Adrenal gland (tissue), 19 donors: ENCODE measurements at places on chromosomes 4 and X.

- peaks cover 44% of the 10 kb centered on the region for H3K27me3 ChIP-seq
- peak overlapping the region; percentile 9 for H3K27ac ChIP-seq
- no peak for DNase-seq
- no peak overlapping the region for H3K4me3 ChIP-seq
- no peaks in the 10 kb centered on the region for H3K4me1 ChIP-seq
- no peaks in the 10 kb centered on the region for H3K36me3 ChIP-seq
Measured at GRCh38 chr4:133151691-133152329, 2.7 kb downstream of the PCDH10 start.

GRCh38 chr4:169263791-169264392 lies 6.9 kb downstream of the SH3RF1 start:
- no peaks in the 10 kb centered on the region for H3K27me3 ChIP-seq
- H3K36me3 ChIP-seq: no peaks in the 10 kb centered on the region
- no peak for DNase-seq
- no peaks in the 10 kb centered on the region for H3K4me1 ChIP-seq

- no peak for DNase-seq
- peaks cover 7% of the 10 kb centered on the region for H3K27me3 ChIP-seq
- no peaks in the 10 kb centered on the region for H3K4me1 ChIP-seq
Measured at GRCh38 chrX:133937022-133937421, 48.4 kb downstream of the GPC3 start.

- DNase-seq: no peak
- no peak overlapping the region for H3K27ac ChIP-seq
- no peaks in the 10 kb centered on the region for H3K27me3 ChIP-seq
- no peaks in the 10 kb centered on the region for H3K4me1 ChIP-seq
Measured at GRCh38 chr4:81256059-81256970, 41.3 kb upstream of the PRKG2 start.

- no peaks in the 10 kb centered on the region for H3K4me1 ChIP-seq
- H3K27me3 ChIP-seq: no peaks in the 10 kb centered on the region
- H3K4me3 ChIP-seq: no peak overlapping the region
- no peak for DNase-seq
Measured at GRCh38 chr4:7770224-7771050, 169.2 kb downstream of the AFAP1 start.

DNA sequence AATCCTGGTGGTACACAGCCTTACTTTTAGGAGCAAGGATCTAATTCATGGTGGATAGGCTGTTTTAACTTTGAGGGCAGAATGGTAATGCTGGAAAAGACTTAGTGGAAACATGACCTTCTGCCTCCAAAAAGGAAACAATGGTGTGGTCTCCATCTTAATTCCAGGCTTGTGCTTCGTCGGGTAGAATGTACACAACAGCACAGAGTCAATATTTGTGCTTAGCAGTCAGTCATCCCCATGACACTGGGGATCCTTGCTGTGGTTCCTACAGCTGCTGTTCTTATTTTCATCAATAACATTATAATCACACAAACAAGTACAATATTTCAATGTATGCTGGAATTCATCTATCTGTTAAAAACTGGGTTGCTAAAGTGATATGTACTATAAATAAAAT lies 104.4 kb downstream of the HHIP start:
- H3K36me3 ChIP-seq: no peaks in the 10 kb centered on the region
- no peak overlapping the region for H3K27ac ChIP-seq
- no peaks in the 10 kb centered on the region for H3K4me1 ChIP-seq
- no peak overlapping the region for H3K4me3 ChIP-seq
- no peaks in the 10 kb centered on the region for H3K27me3 ChIP-seq

GRCh38 chr4:156198511-156198910 lies 244.8 kb upstream of the CTSO start:
- no peak overlapping the region for H3K4me3 ChIP-seq
- H3K36me3 ChIP-seq: no peaks in the 10 kb centered on the region
- no peaks in the 10 kb centered on the region for H3K27me3 ChIP-seq
- DNase-seq: no peak
- H3K4me1 ChIP-seq: no peaks in the 10 kb centered on the region

DNA sequence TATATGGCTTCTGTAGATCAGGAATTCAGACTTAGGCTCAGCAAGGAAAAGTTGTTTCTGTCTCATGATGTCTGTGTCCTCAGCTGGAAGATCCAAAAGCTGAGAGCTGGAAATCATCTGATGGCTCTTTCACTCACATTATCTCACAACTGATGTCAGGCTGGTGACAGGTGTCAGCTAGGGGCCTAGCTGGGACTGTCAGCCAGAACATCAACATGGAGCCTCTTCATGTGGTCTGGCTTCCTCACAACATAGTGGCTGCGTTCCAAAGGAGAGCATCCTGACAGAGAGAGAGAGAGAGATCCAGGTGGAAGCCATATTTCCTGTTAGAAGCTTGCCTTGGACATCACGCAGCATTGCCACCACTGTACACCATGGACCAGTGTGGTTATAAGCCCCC lies 10.6 kb upstream of the INTS6L start:
- no peaks in the 10 kb centered on the region for H3K36me3 ChIP-seq
- no peak overlapping the region for H3K27ac ChIP-seq
- H3K4me3 ChIP-seq: no peak overlapping the region
- no peaks in the 10 kb centered on the region for H3K4me1 ChIP-seq

DNA sequence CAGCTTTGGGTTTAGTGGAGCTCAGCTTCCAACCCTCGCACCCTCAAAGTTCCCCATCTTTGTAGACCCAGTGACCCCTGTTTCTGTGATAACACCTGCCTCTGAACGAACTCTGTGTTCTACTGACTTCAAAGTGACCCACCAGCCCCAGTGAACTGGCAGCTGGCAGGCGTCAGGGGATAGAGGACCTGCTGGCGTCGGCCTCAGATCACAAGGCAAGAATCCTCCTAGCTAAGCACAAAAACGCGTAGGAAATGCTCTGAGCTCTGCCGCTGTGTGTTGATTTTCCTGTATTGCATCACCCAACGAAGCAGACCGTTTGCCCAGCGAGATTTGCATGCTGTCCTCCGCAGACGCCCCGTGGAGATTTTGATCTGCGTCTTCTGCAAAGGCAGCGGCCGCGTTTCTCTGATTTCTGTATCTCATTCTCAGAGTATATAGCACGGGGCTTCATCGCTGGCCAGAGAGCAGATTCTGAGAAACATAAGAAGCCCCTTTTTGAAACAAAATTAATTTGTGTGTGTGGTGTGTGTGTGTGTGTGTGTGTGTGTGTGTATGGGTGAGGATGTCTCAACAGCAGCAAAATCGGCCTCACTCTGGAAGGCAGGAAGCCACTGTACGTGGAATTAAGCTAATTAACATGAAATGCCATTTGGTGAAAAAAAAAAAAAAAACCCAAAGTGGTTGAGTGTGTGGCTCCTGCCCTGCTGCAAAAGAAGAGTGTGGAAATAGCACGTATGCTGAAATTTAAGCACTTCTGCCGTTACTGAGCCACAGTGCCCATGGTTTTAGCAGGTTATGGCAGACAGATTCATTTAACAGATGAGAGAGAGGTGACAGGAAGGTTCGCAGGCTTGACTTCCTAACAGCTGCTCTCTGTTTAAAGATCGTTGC lies 29.2 kb upstream of the ASMTL start:
- peak; percentile 58 for DNase-seq
- H3K27ac ChIP-seq: no peak overlapping the region
- H3K4me3 ChIP-seq: no peak overlapping the region
- H3K4me1 ChIP-seq: no peaks in the 10 kb centered on the region
- H3K36me3 ChIP-seq: no peaks in the 10 kb centered on the region

GRCh38 chr4:119005928-119006460 lies 117.3 kb downstream of the SYNPO2 start:
- no peaks in the 10 kb centered on the region for H3K27me3 ChIP-seq
- H3K36me3 ChIP-seq: no peaks in the 10 kb centered on the region
- H3K4me1 ChIP-seq: no peaks in the 10 kb centered on the region
- H3K4me3 ChIP-seq: no peak overlapping the region
- DNase-seq: no peak

DNA sequence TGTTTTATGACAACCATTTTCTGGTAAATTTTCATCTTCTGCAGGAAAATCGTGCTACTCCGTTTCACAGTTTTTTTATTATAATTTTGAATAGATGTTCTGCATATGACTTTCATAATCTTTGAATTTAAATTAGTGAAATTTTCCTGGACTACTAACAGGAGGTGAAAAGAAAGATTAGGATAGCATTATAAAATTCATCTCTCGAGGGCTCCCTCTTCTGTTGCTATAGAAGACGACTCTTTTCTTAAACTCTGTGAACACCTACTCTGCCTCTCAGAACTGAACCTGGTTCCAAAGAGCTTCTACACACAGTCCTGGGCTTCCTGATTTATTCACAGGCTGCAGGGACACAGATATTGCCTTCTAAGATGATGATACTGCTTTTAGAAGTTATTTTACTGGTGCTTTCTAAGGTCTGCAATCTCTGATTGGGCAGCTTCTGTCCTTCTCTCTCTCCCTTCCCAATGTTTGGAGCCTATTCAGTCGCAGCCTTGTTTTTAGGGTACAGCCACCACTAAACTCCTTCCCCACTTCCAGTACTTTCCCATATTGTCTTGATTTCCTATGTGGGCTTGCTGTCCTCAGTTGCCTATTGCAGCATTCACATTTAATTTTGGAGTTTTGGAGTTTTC lies 10.1 kb upstream of the SAP30 start:
- H3K27me3 ChIP-seq: no peaks in the 10 kb centered on the region
- DNase-seq: no peak
- H3K36me3 ChIP-seq: no peaks in the 10 kb centered on the region
- no peak overlapping the region for H3K4me3 ChIP-seq
- no peak overlapping the region for H3K27ac ChIP-seq

- H3K36me3 ChIP-seq: peaks cover 12% of the 10 kb centered on the region
- H3K4me1 ChIP-seq: no peaks in the 10 kb centered on the region
- H3K4me3 ChIP-seq: no peak overlapping the region
- no peaks in the 10 kb centered on the region for H3K27me3 ChIP-seq
Measured at GRCh38 chr4:7815562-7815961, 124.1 kb downstream of the AFAP1 start.

GRCh38 chr4:949656-950055 lies 17.4 kb downstream of the TMEM175 start:
- H3K27ac ChIP-seq: no peak overlapping the region
- H3K4me1 ChIP-seq: no peaks in the 10 kb centered on the region
- no peaks in the 10 kb centered on the region for H3K36me3 ChIP-seq
- peak; percentile 12 for DNase-seq

DNA sequence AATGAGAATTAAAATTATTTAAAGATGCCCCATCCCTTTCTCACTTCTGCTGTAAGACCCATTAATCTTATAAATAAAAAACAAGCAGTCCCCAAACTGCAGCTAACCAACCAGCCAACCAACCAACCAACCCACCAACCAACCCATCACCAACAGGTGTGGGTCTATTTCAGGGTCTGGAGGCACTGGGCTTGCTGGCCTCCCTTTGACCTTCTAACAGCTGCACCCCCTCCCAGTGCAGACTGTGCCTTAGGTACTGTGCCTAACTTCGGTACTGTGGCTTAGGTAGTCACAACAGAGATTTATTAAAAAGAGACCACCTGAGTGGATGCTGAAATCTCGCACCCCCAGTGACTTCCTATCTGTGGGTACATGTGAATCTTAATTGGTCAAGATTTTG lies 128.1 kb downstream of the SORBS2 start:
- H3K27me3 ChIP-seq: no peaks in the 10 kb centered on the region
- H3K27ac ChIP-seq: peak overlapping the region; percentile 36
- H3K36me3 ChIP-seq: no peaks in the 10 kb centered on the region
- no peak for DNase-seq
- H3K4me3 ChIP-seq: no peak overlapping the region
- H3K4me1 ChIP-seq: peaks cover 26% of the 10 kb centered on the region

DNA sequence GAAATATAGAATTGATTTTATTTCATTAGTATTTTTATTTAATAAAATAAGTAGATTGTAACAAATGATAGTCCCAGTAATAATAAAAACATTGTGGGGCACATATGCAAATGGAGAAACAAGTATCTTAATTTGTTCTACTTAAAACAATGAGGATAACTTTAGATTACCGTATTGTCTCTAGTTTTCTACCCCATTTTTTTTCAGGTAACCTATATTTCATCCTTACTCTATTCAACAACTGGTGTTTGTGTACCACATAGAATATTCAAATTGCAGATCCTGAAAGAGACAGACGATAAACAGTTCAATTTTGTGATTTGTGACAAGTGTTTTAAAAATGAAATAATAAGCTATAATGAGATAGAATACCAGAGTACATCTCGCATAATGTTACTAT lies 671.8 kb downstream of the GALNTL6 start:
- H3K27me3 ChIP-seq: no peaks in the 10 kb centered on the region
- H3K36me3 ChIP-seq: no peaks in the 10 kb centered on the region
- DNase-seq: no peak
- no peaks in the 10 kb centered on the region for H3K4me1 ChIP-seq
- H3K27ac ChIP-seq: no peak overlapping the region

- H3K4me1 ChIP-seq: no peaks in the 10 kb centered on the region
- no peak within 1 kb of the TSS for H3K4me3 ChIP-seq
- no peak within 1 kb of the TSS for H3K27ac ChIP-seq
- no peaks in the 10 kb centered on the region for H3K36me3 ChIP-seq
- DNase-seq: no peak
- H3K27me3 ChIP-seq: peaks cover 7% of the 10 kb centered on the region
Measured at GRCh38 chr4:70591955-70592582, at the start of gene AMBN. TSS of gene AMBN (plus strand) at chr4:70592256. CDS start at chr4:70592359, 103 bp downstream.

DNA sequence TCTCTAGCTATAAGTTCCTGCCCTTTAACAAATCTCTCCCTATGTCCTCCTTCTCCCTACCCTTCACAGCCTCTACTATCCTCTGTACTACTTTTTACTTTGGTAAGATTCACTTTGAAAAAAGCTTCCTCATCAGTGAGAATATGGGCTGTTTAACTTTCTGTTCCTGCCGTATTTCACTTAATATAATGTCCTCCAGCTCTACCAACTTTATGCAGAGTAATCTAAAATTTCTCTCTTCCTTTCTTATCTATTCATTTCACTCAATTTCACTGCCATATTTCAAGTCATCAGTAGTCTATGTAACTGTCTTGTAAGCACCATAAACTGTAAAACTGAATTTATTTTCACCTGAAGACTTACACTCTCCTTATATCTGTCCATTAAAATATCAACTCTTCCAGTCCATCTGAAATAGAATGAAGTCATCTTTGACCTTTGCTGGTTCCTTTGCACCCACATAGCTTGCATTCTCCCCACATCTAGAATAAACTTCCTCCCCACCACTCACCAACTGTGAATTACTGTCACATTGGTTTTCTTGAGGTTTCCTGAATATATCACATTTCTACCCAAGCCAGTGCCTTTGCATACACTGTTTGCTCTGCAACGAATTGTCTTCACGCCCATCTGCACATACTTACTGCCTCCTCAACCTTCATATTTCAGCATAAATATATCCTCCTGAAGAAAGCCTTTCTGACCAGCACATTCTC lies 54.6 kb downstream of the ARAP2 start:
- DNase-seq: no peak
- H3K4me3 ChIP-seq: no peak overlapping the region
- H3K36me3 ChIP-seq: no peaks in the 10 kb centered on the region
- no peaks in the 10 kb centered on the region for H3K27me3 ChIP-seq

- no peak overlapping the region for H3K27ac ChIP-seq
- H3K4me1 ChIP-seq: no peaks in the 10 kb centered on the region
- H3K36me3 ChIP-seq: no peaks in the 10 kb centered on the region
- no peak overlapping the region for H3K4me3 ChIP-seq
- DNase-seq: no peak
Measured at GRCh38 chrX:25295466-25295865, 279.7 kb upstream of the ARX start.

GRCh38 chrX:120718969-120719368 lies 89.1 kb upstream of the C1GALT1C1 start:
- no peak overlapping the region for H3K27ac ChIP-seq
- DNase-seq: no peak
- H3K27me3 ChIP-seq: no peaks in the 10 kb centered on the region
- H3K36me3 ChIP-seq: no peaks in the 10 kb centered on the region
